GM12878 (cell line): ENCODE measurements at places on chromosomes 4 and X.

DNA sequence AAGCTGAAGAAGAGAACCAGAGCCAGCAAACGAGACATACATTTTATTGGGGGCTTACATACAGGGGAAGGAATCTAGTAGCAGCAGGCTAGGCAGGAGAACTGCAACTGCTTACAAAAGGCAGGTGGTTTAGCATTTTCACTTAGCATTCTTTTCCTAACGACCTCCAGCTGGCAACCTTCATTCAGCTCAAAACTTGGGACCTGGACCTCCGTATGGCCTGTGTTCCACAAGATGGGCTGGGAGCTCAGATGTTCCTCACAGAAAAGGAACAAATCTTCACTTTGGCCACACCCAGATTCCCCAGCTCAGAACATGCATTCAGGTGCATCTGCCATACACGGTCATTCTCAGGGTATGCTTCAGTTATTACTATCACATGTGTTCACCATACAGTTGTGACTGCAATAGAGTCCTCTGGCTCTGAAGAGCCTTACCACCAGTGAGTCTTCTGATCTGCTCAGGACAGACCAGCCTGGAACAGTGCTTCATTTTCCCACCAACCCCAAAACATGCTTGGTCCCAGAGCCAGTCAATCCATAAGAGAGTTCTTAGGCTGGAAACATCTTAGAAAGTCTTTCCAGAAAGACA, 29.6 kb upstream of the AP1AR start:
- DNase-seq: no peak

- no peak for DNase-seq
Measured at GRCh38 chr4:88276952-88277710, 7.2 kb downstream of the PPM1K start.

DNA sequence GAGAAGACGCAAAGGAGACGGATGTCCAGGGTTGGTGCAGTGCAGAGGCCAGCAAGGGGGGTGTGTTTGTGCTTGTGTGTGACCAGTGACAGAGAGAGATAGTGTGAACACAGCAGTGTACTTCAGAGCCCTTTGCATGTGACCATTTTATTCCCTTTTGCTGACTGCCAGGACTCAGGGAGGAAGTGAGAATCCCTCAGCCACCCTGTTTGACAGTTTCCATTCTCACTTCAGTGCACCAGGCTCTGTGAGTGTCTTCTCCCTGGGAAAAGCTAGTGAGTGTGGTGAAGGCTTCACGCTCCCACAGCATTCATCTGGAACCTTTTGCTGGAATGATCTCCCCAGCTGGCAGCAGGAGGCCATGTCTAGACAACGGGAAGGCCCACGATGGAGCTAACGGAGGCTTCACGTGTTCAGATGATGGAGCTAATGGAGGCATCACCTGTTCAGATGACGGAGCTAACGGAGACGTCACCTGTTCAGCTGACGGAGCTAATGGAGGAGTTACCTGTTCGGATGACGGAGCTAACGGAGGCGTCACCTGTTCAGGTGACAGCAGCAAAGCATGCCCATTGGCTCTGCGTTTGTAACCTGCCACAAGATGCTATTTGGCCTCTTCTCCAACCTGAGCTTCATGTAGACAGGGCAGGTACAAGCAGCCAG, 195.4 kb downstream of the AFAP1 start:
- DNase-seq: no peak

DNA sequence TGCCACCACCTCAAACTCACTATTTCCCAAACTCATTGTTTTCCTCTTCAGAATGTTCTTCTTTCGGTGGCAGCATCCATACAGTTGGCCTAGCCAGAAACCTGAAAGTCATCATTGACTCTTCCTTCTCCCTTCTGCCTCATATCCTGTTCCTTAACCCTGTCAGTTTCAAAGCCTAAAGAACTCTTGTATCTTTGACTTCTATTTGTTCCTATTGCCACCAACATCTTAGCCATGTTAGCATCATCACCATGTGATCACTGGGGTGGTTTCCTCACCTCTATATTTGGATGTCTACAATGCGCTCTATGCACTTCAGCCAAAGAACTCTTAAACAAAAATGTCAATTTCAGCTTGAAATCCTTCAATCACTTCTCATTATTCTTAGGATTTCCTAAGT, 29.0 kb downstream of the DDX60L start:
- no peak for DNase-seq

DNA sequence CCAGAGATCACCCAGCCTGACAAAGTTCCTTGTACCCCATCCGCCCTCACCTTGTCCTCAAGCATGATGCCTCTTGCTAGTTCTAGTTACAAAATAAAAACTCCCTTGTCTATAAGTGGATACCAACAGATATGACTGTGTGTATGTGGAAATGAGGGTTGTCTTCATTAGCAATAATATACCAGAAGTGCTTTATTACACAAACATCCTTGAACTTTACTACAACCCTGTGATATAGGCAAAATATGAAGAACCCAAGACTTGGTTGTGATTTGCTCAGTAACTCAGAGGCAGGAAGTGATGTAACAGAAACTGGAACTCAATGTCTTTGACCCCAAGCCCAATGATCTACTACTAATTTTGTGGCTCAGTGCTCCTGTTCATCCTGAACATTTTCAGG, 97.6 kb downstream of the AKAP4 start:
- DNase-seq: no peak

GRCh38 chr4:100841911-100842310, 324.1 kb upstream of the EMCN start:
- DNase-seq: no peak

GRCh38 chr4:1219566-1219950, 29.4 kb downstream of the CTBP1 start:
- DNase-seq: no peak
